ENCODE measurements at places on chromosomes 11 and 22.

- DNase-seq: no peak
Measured at GRCh38 chr22:25987948-25988347, 181.3 kb upstream of the SEZ6L start.

DNA sequence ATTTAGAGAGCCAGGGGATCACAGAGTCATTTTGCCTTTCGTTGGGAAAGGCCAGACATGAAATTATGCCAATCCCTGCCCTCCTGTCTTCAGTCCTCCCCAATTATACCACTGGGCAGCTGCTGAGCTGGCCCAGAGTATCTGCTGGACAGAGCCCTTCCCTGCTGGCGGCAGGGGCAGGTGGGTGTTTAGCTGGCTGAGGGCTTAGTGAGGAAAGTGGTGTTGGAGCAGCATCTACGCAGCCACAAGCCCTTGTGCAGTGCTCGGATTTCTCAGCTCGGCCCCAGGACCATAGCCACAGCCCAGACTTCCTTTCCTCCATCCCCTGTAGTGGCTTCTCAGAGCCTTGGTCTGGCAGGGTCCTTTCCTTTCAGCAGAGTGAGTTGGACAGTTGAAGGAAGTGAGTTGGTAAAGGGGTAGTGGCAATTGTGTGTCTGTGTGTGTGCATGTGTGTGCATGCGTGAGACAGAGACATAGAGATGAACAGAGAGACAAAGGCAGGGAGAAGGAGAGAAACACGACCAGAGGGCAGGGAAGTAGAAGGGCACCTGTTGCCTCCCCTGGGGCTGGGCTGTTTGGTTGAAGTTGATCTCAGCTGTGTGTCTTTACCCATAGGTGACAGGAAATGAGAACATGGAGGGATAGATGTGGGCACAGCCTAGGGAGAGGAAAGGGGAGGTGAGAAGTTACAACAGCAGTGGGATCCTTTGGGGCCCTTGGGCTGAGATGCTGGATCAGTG is 66.2 kb downstream of the GRIK4 start:
- DNase-seq: no peak

DNA sequence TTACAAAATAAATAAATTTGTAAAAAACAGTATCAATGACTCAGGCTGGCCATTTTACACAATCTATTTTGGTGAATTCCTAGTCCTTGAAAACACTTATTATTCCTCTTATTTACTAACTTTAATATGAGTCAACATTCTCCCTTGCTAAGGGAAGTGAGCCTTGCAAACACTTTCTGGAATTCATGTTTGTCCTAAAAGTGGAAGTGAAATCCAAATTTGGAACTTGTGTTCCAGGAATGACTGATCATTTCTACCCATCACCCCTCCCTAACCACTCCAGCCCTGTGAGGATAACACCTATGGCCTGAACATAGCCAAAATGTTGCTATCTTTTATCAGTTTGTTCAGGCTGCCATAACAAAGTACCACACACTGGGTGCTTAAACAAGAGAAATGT is 83.1 kb downstream of the OR5AK2 start:
- DNase-seq: peak; percentile 11

DNA sequence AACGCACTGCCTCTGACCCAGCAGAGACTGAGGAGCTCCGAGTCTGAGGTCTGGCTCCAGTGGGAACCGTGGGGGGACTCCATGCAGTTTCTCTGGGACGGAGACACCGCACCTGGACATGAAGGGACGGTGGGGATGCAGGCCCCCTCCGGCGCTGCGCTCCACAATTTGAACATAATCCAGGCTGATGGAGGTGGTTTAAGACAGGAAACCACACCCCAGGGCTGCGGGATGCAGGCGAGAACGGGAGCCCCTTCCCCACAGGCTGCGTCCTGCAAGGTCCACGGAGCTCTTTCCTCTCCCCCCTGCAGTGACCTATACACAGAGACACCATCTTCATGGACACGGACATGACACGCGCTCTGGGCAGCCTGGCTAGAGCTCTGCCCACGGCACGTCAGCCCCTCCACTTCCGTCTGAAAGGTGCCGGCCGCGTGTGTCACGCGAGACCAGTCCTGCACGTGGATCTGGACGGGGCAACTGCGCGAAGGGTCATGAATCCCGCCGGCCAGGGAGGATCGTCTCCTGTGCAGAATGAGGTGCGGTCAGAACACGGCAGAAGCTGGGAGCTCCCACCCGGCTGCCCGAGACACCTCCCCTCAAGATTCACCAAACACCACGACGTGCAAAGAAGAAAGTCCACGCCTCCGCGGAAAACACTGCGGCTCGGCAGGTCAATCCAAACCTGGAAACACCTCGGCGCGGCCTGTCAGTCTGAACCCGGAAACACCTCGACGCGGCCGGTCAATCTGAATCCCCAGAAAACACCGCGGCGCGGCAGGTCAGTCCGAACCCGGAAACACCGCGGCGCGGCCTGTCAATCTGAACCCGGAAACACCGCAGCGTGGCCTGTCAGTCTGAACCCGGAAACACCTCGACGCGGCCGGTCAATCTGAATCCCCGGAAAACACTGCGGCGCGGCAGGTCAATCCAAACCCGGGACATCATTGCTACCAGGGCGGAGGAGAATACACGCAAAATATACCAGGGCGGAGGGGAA is 212.4 kb downstream of the BRD1 start:
- DNase-seq: no peak

DNA sequence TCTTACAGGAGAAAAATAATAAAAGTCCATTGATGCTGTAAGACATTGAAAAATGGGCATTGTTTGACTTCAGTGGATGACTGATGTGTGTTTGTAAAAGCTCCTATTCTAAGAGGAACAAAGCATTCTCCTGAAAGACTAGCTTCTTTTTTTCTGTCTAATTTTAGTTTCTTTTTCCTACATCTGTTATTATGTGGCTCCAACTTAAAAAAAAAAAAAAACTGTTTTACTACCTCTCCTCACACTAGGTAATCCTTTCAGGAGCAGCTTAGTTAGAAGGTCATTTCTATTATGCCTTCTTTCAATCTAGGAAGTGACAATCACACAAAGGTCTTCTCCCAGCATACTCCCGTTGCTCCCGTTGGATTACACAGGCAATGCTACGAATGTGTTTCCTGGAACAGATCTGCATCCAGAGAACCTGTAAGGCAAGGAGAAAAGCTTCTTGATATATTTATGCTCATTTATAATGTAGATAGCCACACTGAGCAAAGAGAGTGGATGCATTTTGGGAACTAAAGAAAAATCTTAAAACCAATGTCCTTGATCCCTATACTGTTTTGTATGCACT is 595.1 kb upstream of the CCDC179 start:
- no peak for DNase-seq

DNA sequence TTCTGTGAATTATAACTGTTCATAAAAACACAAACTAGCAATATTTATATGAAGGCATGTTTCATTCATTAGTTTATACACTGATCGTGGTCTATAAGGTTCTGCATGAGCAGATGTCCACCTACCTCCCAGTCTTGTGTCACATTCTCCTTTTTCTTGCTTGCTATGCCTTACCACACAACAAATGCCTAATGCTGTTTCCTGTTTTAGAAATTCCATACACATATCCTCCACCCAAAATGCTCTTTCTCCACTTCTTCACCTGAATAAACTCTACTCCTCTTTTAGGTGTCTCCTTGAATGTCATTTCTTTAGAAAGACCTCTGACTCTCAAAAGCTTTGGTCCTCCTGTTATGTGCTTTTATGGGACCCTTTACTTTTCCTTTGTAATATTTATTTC is 88.9 kb downstream of the BDNF start:
- DNase-seq: no peak

GRCh38 chr11:67698247-67698646 is 23.8 kb upstream of the ALDH3B2 start:
- DNase-seq: no peak

DNA sequence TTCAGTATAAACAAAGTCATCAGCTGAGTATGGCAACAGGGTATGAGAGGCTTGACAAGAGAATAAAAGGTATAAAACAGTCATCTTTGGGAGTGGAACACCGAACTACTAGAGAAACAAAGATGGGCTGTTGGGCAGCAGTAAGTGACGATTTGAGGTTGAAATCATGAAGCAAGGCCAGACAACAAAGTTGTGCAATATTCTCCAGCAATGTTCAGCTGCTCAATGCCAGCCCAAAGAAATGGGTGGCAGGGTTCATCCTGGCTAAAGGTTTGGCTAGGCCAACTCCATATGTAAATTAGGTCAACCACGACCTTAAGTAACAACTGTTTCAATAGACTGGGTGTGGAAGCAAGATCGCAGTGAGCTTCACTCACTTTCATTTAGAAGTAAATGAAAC is 6.2 kb downstream of the APIP start:
- DNase-seq: no peak

DNA sequence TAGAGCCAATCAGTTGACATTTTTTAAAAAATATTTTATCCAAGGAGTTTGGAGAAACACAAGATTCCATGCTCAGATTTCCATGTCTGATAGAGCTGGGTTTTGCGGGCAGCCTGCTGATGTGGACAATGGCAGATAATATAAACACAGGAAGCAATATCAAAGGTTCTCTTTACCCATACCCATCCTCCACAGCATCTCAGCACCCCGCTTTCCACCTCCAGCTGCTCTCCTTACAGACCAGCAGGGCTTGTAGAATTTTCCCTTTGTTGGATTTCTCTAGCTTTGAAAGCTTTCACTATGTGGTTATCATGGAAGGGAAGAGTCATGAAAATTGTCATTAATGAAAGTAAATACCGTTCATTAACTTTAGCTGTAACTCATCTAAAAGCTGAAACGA is 746.4 kb downstream of the OPCML start:
- DNase-seq: no peak

- no peak for DNase-seq
Measured at GRCh38 chr11:66462911-66463310, 3.8 kb upstream of the PELI3 start.

DNA sequence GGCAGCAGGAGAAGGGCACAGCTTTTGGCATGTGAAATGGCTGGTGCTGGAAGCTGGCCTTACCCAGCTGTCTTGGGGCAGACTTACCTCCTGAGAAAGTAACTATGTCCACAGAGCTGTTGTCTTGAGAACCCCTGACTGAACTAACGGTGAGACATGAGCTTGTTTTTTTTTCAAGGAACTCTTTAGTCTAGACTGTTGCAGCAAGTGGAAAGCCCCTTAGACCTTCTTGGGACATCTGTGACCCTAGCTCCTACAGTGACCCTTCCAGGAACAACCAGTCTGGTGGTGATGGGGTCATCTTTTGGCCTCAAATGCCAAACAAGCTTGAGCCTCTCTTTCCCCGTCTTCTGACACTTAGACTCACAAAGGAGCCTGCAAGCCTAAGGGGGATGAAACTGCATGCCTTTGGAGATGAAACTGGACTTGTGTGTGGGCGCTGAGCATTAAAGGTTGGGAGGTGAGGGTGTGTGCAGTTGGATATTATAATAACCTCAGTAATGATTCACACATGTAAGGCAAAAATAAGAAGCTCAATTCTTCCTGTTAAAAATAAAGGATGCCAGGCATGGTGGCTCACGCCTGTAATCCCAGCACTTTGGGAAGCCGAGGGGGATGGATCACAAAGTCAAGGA is 35.4 kb downstream of the SDHD start:
- no peak for DNase-seq

DNA sequence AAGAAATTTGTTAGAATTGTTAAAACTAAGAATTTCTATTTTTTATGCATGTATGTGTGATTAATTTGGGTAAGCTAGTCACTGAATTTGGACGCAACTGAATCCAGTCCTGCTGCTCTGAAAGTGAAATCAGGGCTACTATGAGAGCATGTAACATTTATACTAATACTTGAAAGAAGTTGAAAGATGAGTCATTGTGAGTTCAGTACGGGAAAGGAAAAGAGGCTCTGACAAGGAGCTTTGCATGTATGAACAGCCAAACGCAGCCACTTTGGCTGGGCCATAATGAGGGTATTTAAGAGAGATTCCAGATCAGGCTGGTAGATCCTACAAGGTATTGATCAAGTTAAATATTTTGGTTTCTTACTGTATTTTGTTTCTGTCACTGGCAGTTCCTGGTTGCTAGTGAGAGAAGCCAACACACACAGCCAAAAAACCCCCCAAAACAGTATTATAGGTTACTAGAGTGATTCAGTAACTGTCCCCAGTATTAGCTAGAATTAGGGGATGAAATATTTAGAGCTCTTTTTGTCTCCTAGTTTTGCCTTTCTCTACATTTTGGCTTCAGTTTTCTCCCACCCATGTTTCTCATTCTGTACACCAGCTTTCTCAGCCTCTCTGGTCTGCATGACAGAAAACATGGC is 14.1 kb downstream of the AASDHPPT start:
- peak; percentile 86 for DNase-seq
